Lower lobe of right lung (tissue), 2 donors: ENCODE measurements at places on chromosomes 12 and 14. TPM values are rescaled to one million over a fixed set of nuclear protein-coding genes. Genes with fewer than 3 reads are reported as not detected.

DNA sequence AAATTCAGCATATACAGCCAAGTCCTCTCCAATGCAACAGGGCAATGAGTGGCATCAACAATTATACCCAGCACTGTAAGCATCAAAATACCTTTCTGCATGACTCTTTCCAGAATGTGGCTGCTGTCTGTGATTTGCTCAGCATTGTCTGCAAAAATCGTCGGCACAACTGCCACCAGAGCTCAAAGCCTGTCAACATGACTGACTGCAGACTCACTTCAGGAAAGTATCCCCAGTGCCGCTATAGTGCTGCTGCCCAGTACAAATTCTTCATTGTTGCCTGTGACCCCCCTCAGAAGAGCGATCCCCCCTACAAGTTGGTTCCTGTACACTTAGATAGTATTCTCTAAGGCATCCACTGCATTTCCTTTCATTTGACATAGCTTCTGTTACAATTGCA lies 735 bp downstream of the RNASE6 start:
- H3K27me3 ChIP-seq: no peaks in the 10 kb centered on the region
- H3K4me1 ChIP-seq: peaks cover 21% of the 10 kb centered on the region
- peak overlapping the region; percentile 78 for H3K27ac ChIP-seq
- peak overlapping the region; percentile 41 for H3K4me3 ChIP-seq

DNA sequence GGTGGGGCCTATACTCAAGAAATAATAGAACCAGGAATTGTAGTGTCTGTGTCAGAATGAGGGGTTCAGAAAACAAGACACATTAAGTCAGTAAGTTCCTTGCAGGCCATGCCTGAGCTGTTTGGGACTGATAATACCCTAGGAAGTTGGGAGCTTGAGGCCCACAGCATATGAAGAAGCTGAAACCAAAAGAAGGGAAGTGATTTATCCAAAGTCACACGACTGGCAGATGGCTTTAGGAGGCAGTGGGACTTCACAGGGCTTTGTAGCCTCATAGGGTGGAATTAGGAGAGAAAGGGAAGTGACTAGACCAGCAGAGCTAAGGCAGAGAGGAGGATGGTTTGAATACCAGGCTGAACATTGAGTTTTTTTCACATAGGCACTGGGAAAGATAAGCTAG lies 56.6 kb upstream of the SRSF5 start:
- peak overlapping the region; percentile 84 for H3K27ac ChIP-seq
- H3K36me3 ChIP-seq: peaks cover 71% of the 10 kb centered on the region
- DNase-seq: no peak
- peaks cover 68% of the 10 kb centered on the region for H3K4me1 ChIP-seq

Gene TTC9
- total RNA-seq: 5.5 TPM

Gene TROAP
- total RNA-seq: 1.4 TPM

Gene PTPRR
- total RNA-seq: 1.4 TPM

DNA sequence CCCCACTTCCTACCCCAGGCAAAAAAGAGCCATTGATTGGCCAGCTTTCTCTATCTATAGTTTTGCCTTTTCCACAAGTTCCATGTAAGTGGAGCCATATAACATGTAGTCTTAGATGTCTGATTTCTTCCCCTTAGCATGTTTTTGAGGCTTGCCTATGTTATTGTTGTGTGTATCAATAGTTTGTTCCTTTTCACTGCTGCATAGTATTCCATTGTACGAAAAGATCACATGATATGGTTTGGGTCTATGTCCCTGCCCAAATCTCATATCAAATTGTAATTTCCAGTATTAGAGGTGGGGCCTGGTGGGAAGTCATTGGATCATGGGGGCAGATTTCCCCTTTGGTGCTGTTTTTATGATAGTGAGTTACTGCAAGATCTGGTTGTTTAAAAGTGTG lies 93.6 kb upstream of the RFLNA start:
- H3K36me3 ChIP-seq: no peaks in the 10 kb centered on the region
- no peak overlapping the region for H3K27ac ChIP-seq
- DNase-seq: no peak
- H3K4me1 ChIP-seq: no peaks in the 10 kb centered on the region
- H3K27me3 ChIP-seq: no peaks in the 10 kb centered on the region
- H3K4me3 ChIP-seq: no peak overlapping the region
